ENCODE measurements at places on chromosomes 12 and 14. TPM values are rescaled to one million over a fixed set of nuclear protein-coding genes. Genes with fewer than 3 reads are reported as not detected.

CLEC7A gene
- total RNA-seq: not detected

DCN gene
- not detected for total RNA-seq

DCAF4 gene
- 15.1 TPM for total RNA-seq

PWP1 gene
- total RNA-seq: 56.8 TPM

NXPH4 gene
- 1.5 TPM for total RNA-seq

LGR5 gene
- not detected for total RNA-seq

POTEG gene
- total RNA-seq: not detected

PTHLH gene
- total RNA-seq: not detected

TAC3 gene
- total RNA-seq: 4.2 TPM

ADAM20 gene
- total RNA-seq: 1.2 TPM

GNB3 gene
- 0.95 TPM for total RNA-seq

KRT86 gene
- total RNA-seq: 0.82 TPM

CLEC6A gene
- total RNA-seq: not detected

TAS2R31 gene
- total RNA-seq: 1.9 TPM

FGD6 gene
- total RNA-seq: 1.2 TPM

CD69 gene
- 158 TPM for total RNA-seq

PIWIL1 gene
- total RNA-seq: not detected

TXNDC16 gene
- 4.0 TPM for total RNA-seq

MFAP5 gene
- not detected for total RNA-seq

ENDOU gene
- 0.44 TPM for total RNA-seq

SLC24A4 gene
- not detected for total RNA-seq

GOLGA5 gene
- total RNA-seq: 24.2 TPM

MYF5 gene
- not detected for total RNA-seq

IGF1 gene
- total RNA-seq: 2.0 TPM

KRT85 gene
- not detected for total RNA-seq

DYNC1H1 gene
- total RNA-seq: 335 TPM

SERPINA12 gene
- not detected for total RNA-seq

STXBP6 gene
- total RNA-seq: not detected

RPL10L gene
- not detected for total RNA-seq

OAS3 gene
- total RNA-seq: 14.7 TPM

C12orf50 gene
- 0.12 TPM for total RNA-seq

ADCY6 gene
- 0.67 TPM for total RNA-seq

FSCB gene
- total RNA-seq: not detected

HIF1A gene
- total RNA-seq: 343 TPM

HAL gene
- total RNA-seq: 0.51 TPM

KRT75 gene
- total RNA-seq: not detected

All from activated T-cell treated with anti-CD3 and anti-CD28 coated beads, Interleukin-2, amount 50 U/mL, for 72 hours (primary cell).